Stimulated activated naive CD8-positive, alpha-beta T cell treated with anti-CD3 and anti-CD28 coated beads, Interleukin-15, Interleukin-2, amounts not matched to agents 100 U/mL and 50 U/mL, for 24 hours (primary cell): ENCODE measurements at places on chromosomes 2 and 18.

- no peak for DNase-seq
These were observed 87.9 kb upstream of the FHL2 start for GRCh38 chr2:105486762-105487141.

DNA sequence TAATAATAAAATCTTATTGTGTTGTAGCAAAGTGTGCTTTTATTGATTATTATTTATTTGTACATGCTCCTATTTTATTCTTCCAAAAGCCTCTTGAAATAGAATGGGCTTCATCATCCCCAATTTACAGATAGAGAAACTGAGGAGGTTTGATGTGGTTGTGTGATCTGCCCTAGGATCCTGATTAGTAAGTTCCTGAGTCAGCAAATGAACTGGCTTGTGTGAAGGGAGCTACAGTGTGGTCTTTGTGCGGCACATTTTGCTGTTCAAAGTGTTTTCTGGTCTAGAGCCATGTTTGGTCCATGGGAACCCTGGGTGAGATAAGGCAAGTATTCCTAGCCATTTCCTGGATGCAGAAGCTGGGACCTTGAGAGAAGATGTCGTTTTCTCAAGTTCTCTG, 326.9 kb downstream of the MEIS1 start:
- DNase-seq: no peak

- DNase-seq: no peak
These were observed 1.3 kb downstream of the R3HDM1 start for GRCh38 chr2:135532581-135532980.

GRCh38 chr2:78715293-78715692, 310.2 kb upstream of the REG3G start:
- no peak for DNase-seq

GRCh38 chr2:174331595-174332216, 3.0 kb upstream of the SP9 start:
- no peak for DNase-seq

GRCh38 chr2:166361351-166362153, 14.2 kb downstream of the SCN9A start:
- DNase-seq: no peak

GRCh38 chr2:20506201-20506685, 59.4 kb downstream of the RHOB start:
- DNase-seq: no peak

GRCh38 chr2:27942612-27943547, 52.4 kb downstream of the BABAM2 start:
- DNase-seq: no peak

- DNase-seq: no peak
These were observed 46.5 kb upstream of the MMADHC start for GRCh38 chr2:149634103-149634502.

DNA sequence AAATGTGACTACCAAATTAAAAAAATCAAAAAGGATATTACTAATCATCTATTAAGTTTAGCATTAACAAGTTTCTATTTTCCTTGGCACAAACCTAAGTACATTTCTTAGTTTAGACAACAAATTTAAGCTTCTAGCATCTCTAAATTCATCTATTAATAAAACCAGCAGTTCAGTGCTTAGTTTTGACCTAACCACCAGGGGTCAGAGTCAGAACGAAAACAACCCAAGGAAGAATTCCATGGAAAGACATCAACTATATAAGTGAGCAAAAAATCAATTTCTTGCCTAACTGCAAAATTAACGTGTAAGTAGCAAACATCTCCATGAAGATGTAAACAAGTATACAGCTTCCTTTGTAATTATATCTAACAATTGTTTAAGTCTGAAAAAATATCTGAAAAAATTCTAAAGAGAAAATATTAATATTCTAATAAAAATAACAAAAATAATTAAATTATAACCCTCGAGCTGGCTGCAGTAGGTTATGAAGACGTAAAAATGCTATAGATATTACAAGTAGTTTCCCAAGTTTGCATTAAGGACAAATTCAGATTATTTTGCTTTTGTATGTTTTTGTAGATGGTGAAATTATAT, 83.7 kb downstream of the CERKL start:
- DNase-seq: no peak

DNA sequence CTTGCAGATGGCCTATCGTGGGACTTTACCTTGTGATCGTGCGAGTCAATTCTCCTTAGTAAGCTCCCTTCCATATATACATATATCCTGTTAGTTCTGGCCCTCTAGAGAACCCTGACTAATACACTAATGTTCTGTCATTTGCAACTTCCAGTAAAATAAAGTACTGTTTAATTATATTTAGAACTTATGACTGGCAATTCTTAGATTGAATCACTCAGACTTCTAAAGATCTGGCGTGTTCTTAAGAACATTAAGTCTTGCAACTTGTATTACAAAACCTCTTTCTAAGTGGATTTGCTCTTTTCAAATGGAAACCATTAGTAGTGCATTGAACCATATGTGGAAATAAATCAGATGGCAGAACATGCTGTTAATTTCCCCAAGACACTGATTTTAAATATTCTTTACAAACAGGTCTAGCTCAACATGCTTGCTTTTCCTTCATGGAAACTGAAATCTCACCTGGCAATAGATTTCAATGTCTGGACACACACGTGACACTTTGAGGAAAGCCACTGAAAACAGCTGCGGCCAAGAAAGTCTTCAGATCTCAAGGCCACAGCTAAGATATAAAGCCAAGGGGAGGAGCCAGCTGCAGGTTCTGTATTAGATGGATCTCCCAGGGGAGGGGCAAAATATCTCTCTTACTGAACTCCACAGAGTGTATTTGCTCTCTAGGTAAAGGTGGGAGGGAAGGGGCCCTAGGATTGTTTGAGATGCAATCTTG, 50.6 kb downstream of the PMAIP1 start:
- no peak for DNase-seq

DNA sequence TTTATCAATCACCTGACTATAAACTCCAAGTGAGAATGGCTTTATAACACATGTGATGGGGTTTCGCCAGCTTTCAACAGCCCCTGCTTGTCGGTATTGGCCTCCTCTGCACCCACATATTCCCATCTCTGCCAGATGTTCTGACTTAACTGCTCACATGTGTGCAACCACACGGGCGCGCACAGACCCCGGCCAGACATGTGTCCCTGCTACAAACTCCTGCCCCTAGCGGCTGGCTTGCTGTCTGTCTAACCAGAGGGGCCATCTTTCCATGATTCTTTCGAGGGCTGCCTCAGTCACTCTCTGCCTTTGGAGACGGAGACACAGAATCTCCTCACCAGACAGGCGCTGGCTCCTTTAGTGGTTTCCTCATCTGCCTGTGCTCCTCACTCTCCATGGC, 15.3 kb downstream of the STON1 start:
- DNase-seq: no peak

GRCh38 chr2:151947813-151948165, 119.6 kb upstream of the ARL5A start:
- no peak for DNase-seq

DNA sequence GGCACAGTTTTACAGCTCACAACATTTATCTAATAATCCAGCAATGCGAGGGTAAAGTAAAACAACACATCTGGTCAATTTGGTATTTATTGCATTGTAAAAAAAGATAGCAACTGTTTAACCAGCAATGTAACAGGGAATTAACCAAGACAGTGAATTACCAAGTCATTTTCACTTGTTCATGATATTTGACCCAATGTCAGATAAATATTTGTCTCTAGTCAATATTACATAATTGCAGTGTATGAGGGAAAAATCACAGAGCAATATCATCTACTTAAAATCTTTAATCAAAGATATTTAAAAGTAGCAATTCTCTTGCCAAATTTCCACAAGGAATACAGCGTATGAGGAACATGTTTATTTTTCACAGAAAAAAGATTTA, 1265.1 kb upstream of the CHAC2 start:
- no peak for DNase-seq

DNA sequence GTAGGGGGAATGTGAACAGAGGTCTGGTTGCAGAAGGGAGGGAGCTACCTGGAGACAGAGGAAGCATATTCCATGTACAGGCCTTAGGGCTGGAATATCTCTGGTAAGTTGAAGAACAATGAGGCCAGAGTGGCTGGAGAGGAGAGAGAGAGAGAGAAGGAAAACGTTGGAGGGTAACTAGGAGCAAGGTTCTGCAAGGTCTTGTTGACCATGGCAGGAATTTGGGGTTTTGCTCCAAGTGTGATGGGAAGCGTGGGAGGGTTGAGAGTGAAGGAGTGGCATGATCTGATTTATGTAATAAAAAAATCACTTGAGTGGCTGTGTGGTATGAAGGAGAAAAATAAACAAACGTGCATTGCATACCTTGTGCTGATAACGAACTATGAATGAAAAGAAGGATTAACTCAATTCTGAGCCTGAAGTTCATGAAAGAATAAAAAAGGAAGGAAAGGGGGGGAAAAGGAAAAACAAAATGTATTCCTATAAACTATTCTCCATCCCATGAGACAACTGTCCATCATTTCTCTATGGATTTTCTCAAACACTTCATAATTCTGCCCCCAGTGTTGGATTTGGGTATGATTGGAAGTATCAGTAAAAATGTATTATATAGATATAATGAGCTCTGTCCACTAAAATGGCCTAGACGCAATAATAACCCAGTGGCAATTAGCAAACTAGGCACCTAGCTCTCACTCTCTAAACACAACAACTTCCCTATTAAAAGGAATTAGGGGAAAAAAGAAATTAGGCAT, 59.7 kb upstream of the PMAIP1 start:
- DNase-seq: no peak

GRCh38 chr18:73664896-73665295, 482.7 kb downstream of the FBXO15 start:
- DNase-seq: no peak

GRCh38 chr18:57793302-57793986, 9.7 kb downstream of the ATP8B1 start:
- no peak for DNase-seq

GRCh38 chr2:144498277-144498676, 21.6 kb downstream of the ZEB2 start:
- no peak for DNase-seq

- no peak for DNase-seq
These were observed 25.2 kb upstream of the STON1 start for GRCh38 chr2:48504647-48505327.

GRCh38 chr18:9876212-9876866, 9.4 kb upstream of the TXNDC2 start:
- no peak for DNase-seq
